ENCODE measurements at places on chromosomes 12 and 14. TPM values are rescaled to one million over a fixed set of nuclear protein-coding genes. Genes with fewer than 3 reads are reported as not detected.

DNA sequence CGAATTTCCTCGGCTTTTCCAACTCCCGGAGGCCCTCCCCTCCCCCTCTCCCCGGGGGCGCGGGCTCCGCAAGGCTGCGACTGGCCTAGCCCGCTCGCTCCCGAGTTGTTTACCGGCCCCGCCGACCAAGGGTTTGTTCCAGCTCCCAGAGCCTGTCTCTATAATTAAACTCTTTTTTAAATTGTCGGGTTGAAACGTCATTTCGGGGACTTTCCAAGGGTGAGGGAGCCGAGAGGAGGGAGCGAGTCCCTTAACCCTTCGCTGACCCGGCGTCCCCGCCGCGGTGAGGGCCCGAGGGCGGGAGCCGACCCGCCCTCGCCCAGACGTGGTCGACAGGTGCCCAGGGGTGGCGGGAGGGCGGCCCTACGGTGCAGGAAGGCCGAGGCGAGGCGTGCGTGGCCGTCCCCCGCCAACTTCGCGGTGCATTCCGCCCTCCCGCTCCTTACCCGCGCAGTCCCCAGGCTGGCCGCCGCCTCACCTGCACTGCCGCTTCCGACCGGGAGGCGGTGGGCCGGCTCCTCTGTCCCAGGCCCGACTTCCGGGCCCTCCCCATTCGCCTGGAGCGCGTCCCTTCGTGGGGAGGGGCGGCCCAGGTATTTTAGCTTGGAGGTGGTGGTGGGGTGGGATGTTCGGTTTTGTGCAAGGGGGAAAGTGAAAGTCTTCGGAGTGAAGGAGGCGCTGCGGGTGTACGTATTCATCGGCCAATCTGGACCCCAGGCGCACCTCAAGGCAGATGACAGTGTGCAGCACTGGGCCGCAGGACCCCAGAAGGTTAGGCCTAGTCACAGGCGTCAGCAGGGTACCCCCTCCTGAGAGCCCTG is 2.9 kb upstream of the ZFP36L1 start:
- peak; percentile 86 for DNase-seq
- H3K27me3 ChIP-seq: no peaks in the 10 kb centered on the region
- no peaks in the 10 kb centered on the region for H3K4me1 ChIP-seq
- peak overlapping the region; percentile 99 for H3K27ac ChIP-seq
- H3K4me3 ChIP-seq: peak overlapping the region; percentile 96

GRCh38 chr12:10111451-10111850 is 12.7 kb upstream of the CLEC1A start:
- no peaks in the 10 kb centered on the region for H3K27me3 ChIP-seq
- no peaks in the 10 kb centered on the region for H3K4me1 ChIP-seq
- H3K36me3 ChIP-seq: no peaks in the 10 kb centered on the region
- no peak for DNase-seq
- H3K27ac ChIP-seq: no peak overlapping the region

DNA sequence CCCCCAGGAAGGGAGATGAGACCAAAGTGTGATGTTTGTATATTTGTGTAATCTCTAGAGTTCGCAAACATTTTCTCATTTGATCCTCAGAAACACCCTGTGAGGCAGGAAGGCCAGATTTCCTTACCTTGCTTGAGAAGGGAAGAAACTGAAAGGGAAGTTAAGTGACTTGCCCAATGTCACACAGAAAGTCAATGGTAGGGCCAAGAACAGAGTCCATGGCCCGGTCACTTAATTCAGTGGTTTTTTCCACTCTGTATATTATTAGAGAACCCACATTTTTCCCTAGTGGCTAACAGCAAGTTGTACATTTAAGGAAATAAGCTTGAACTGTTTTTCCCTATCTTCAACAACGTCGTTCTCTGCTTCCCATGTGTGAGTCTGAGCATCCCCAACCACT is 25.6 kb upstream of the CHPT1 start:
- H3K4me1 ChIP-seq: no peaks in the 10 kb centered on the region
- H3K36me3 ChIP-seq: no peaks in the 10 kb centered on the region
- H3K27ac ChIP-seq: no peak overlapping the region

GRCh38 chr12:7934091-7934888 is 1.7 kb downstream of the SLC2A3 start:
- no peak for DNase-seq
- no peaks in the 10 kb centered on the region for H3K27me3 ChIP-seq
- peak overlapping the region; percentile 43 for H3K4me3 ChIP-seq
- no peaks in the 10 kb centered on the region for H3K4me1 ChIP-seq
- no peaks in the 10 kb centered on the region for H3K36me3 ChIP-seq

DNA sequence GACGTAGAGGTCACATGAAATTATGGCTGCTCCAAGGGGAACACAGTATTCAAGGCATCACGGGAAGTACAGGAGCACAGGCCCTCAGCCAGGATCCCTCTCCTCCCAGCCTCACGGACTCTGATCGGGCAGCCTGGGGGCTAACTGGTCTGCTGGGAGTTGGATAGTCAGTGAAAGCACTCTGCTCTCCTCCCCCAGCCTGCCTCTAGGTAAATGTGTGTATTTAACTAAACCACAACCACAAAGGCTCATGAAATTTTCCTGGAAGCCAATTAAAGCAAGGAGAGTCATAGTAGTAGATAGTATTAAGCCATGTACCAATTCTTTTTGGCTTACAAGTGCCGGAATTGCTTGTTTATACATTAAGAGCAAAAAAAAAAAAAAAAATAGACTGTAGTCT is 254.3 kb downstream of the MSRB3 start:
- no peak for DNase-seq
- no peaks in the 10 kb centered on the region for H3K4me1 ChIP-seq
- H3K27ac ChIP-seq: no peak overlapping the region
- no peaks in the 10 kb centered on the region for H3K27me3 ChIP-seq
- H3K36me3 ChIP-seq: no peaks in the 10 kb centered on the region

- no peaks in the 10 kb centered on the region for H3K4me1 ChIP-seq
- H3K36me3 ChIP-seq: no peaks in the 10 kb centered on the region
Measured at GRCh38 chr14:95910628-95911027, 34.0 kb downstream of the TUNAR start.

DNA sequence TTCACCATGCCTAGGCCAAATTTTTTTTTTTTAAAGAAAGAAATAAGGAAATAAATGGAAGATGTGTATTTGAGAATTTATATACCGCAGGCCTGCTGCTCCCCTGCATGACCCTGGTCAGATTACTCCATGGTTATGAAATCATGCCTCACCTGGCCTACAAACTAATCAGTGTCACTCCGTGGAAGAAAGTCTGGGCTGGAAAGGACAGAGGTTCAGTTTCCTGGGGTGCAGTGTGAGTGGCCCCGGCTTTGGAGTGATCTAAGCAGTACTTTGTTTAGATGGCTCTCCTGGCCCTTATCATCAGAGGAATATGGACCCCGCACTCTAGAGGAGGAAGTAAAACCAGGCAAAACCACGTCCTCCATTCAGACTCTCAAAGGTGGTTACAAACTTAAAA is 9.6 kb downstream of the APOBEC1 start:
- no peaks in the 10 kb centered on the region for H3K27me3 ChIP-seq
- H3K36me3 ChIP-seq: no peaks in the 10 kb centered on the region
- no peaks in the 10 kb centered on the region for H3K4me1 ChIP-seq
- no peak overlapping the region for H3K4me3 ChIP-seq

GRCh38 chr12:81083906-81084513 is 6.1 kb downstream of the ACSS3 start:
- peak overlapping the region; percentile 63 for H3K27ac ChIP-seq
- H3K4me1 ChIP-seq: no peaks in the 10 kb centered on the region
- peak; percentile 34 for DNase-seq
- no peaks in the 10 kb centered on the region for H3K27me3 ChIP-seq

- no peak overlapping the region for H3K4me3 ChIP-seq
- no peak for DNase-seq
- H3K27ac ChIP-seq: no peak overlapping the region
- no peaks in the 10 kb centered on the region for H3K27me3 ChIP-seq
Measured at GRCh38 chr12:24597580-24597979, 351.3 kb downstream of the BCAT1 start.

GRCh38 chr14:74459289-74459946 is 33.4 kb upstream of the SYNDIG1L start:
- DNase-seq: no peak
- no peaks in the 10 kb centered on the region for H3K27me3 ChIP-seq
- no peak overlapping the region for H3K27ac ChIP-seq
- no peaks in the 10 kb centered on the region for H3K36me3 ChIP-seq

- H3K36me3 ChIP-seq: no peaks in the 10 kb centered on the region
- no peak overlapping the region for H3K4me3 ChIP-seq
- DNase-seq: no peak
- no peak overlapping the region for H3K27ac ChIP-seq
Measured at GRCh38 chr12:50517421-50518048, 12.8 kb downstream of the DIP2B start.

DNA sequence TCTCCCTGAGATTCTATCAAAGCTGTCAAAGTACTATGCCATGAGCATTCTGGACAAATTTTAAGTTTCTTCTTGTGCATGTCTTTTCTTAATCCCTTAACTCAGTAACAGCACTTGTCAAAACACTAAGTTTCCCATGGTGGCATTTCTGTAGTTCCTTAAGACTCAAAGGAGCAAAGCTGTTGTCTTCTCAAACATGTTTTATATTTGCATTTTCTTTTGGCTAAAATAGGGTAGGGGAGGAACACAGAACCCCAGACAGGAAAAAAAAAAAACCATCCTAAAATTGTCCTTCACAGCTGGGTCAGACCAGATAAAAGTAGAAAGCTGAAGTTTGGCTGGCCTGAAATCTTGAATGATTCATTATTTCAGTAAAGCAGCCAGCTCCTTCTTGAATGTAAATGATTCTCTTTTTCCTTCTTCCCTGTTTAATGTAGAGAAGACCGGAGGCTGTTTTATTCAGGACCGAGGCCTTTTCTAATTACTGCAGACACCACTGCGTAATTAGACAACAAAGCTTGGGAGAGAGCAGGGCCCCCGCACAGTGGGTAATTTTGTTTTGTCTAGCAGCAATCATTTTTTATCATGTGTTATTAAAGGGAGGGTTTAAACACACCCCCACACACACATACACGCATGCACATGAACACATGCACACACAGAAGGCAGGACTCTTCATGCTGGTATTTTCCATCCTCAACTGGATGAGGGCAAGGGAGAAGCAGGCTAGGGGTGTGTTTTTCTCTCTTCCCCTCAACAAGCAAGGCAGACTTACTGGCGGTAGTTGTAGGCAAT is 51.0 kb downstream of the PAH start:
- H3K4me3 ChIP-seq: no peak overlapping the region
- DNase-seq: no peak
- H3K36me3 ChIP-seq: no peaks in the 10 kb centered on the region
- H3K27ac ChIP-seq: no peak overlapping the region

GRCh38 chr14:58638231-58639197 is 752 bp downstream of the DACT1 start:
- DNase-seq: peak; percentile 37
- no peaks in the 10 kb centered on the region for H3K27me3 ChIP-seq

GRCh38 chr14:102235275-102235897 is 69.6 kb downstream of the MOK start:
- no peaks in the 10 kb centered on the region for H3K36me3 ChIP-seq
- DNase-seq: peak; percentile 87
- peak overlapping the region; percentile 6 for H3K4me3 ChIP-seq
- peak overlapping the region; percentile 52 for H3K27ac ChIP-seq
- no peaks in the 10 kb centered on the region for H3K27me3 ChIP-seq

- DNase-seq: no peak
- peaks cover 5% of the 10 kb centered on the region for H3K4me1 ChIP-seq
- peak overlapping the region; percentile 87 for H3K27ac ChIP-seq
- H3K4me3 ChIP-seq: no peak overlapping the region
- no peaks in the 10 kb centered on the region for H3K36me3 ChIP-seq
- H3K27me3 ChIP-seq: no peaks in the 10 kb centered on the region
Measured at GRCh38 chr14:22509751-22510300, 79.2 kb downstream of the DAD1 start.

DNA sequence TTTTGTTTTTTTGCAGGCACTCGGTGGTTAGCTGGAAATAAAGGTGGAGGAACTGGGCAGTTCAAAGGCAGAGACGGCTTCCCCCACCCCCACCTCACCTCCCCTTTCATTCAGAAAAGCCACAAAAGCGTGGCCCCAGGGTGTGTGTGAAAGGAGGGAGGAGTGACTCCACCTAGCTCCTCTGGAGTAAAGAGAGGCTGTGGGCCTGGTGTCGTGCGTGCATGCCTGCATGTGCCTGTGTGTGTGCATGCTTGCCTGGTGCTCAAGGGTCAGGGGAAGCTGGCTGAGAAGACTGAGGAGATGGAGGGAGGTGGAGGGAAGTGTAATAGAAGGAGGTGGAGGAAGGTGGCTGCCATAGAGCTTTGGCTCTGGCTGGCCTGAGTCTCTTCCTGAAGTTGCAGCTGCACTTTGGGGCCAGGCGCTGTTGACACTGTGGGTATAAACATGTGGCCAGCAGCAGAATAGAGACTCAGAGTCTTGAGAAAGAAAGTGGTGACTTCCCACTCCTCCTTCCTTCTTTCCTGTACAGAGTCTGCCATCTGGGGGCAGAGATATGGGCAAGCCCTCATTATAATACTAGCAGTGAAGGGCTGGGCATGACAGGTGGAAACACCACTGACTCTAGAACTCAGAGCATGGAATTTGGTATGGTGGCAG is 36.9 kb upstream of the SINHCAF start:
- H3K4me1 ChIP-seq: no peaks in the 10 kb centered on the region
- no peak for DNase-seq

GRCh38 chr12:67986632-67987031 is 2.6 kb upstream of the IFNG-AS1 start:
- no peak overlapping the region for H3K27ac ChIP-seq
- no peaks in the 10 kb centered on the region for H3K27me3 ChIP-seq
- no peaks in the 10 kb centered on the region for H3K36me3 ChIP-seq

The ITGB7 gene
- not detected for total RNA-seq

The TMEM52B gene
- not detected for total RNA-seq

The HOXC11 gene
- total RNA-seq: not detected

The HOTAIR gene
- 4.1 TPM for total RNA-seq

The PTPN21 gene
- total RNA-seq: 37.7 TPM

The SYCP3 gene
- not detected for total RNA-seq

The AGAP2 gene
- 3.8 TPM for total RNA-seq

The TBX5 gene
- total RNA-seq: not detected

The CFAP73 gene
- total RNA-seq: not detected
